Fibroblast of lung (primary cell): ENCODE measurements at places on chromosomes 12 and 14. TPM values are rescaled to one million over a fixed set of nuclear protein-coding genes. Genes with fewer than 3 reads are reported as not detected.
A peak's percentile ranks its signal among the peaks of the same experiment; 100 is the strongest.

GRCh38 chr14:63890553-63890952 is 37.7 kb downstream of the SYNE2 start:
- no peak for DNase-seq

GRCh38 chr12:14995583-14996425 is 23.0 kb downstream of the PDE6H start:
- peak; percentile 86 for DNase-seq

DNA sequence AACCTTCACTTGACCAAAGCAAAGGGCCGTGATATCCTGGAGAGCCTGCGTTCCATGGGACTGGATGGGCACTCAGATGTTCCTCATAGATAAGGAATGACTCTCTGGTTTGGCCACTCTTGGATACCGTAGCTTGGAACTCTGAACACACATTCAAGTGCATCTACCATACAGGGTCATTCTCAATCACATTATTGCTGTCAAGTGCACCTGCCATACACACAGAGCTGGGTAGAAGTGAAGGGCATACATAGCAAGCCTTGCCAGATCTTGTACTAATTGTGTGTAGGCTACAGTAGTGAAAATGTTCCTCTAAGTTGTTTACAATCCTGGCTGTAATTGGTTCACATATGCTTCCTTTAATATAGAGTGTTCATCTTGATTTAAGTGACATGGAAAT is 58.3 kb downstream of the PELI2 start:
- no peak for DNase-seq

- no peak for DNase-seq
Observed at GRCh38 chr14:75220156-75220555, 43.7 kb upstream of the TMED10 start.

DNA sequence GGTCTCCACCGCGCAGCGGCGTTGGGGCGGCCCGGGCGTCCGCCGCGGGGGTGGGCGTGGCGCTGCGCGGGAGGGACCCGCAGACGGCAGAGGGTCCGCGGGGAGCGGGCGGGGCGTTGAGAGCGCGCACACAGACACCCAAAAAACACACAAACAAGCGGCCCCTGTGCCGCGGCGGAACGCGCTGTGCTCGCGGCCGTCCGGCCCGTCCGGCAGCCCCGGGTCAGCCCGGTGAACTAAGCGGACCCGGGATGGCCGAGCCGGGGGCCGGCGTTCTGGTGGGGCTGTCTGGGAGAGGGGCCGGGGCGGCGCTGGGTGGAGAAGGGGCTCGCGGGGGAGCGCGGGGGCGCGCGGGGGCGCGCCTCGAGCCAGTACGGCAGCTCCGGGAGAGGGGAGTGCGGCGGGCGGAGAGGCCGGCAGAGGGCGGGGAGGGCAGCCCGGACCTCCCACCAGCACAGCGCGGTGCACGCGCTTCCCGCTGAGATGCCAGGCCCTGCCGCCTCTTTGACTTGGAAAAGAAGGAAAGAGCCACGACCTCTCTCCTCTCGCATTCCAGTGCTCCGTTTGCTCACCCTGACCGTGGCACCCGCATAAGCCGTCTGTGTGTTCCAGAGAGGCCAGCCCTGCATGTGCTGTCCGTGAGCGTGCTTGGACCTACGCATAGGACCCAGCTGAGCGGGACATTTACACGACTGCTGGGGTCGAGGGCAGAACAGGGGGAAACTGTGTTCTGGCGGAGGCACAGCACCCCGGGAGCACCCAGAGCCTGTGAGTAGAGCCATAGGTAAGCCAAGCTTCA is 10.3 kb downstream of the SLC6A12 start:
- DNase-seq = no peak

GRCh38 chr14:33465846-33466700 is 484.8 kb downstream of the EGLN3 start:
- DNase-seq = no peak

DNA sequence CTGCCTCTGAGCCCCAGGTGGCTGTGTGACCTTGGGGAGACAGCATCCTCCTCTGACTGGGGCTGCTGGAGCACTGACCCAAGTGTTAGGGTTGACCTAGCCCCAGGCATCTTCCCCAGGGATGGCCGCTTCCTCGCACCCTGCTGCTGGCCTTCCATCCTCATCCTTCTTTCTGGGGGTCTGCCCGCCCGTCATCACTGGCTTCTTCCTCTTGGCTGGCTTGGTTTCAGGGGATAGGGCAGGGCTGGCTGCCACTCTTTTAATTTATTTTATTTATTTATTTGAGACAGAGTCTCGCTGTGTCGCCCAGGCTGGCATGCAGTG is 3.5 kb downstream of the TEDC1 start:
- DNase-seq = no peak

DNA sequence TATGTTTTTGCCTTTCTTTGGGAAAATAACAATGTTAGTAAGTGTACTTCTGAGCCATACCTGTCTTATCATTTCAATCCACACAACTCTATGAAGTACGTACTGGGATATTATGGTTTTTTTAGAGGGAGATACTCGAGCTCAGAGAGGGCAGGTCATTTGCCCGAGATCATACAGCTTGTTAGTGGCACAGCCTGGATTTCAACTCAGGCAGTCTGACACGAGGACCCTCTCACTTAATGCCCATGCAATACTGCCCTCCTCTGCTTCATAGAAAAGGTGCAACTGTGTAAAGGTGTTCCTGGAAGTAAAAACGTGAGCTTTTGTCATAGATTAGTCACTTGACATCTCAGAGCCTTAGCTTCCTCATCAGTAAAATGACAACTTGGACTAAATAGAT is 128.0 kb downstream of the NDUFA12 start:
- DNase-seq = no peak

GRCh38 chr14:90545966-90546751 is 149.3 kb downstream of the CALM1 start:
- DNase-seq = no peak

DNA sequence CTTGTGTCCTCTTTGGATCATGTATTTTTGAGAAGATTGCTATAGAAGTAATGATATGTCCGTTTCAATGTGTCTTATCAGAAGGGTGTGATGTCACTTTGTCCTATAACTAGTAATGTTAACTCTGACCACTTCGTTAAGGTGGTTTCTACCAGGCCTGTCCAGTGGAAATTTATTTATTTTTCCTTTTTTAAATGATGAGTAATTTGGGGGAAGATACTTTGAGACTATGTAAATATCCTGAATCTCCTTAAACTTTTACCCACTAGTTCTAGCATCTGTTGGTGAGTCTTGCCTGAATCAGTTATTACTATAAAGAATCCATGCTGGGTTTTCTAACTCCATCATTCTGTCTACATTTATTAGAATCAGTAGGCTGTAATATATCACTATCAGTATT is 15.3 kb downstream of the EP400 start:
- peak; percentile 11 for DNase-seq

- DNase-seq = no peak
Observed at GRCh38 chr12:123967121-123967586, 5.5 kb downstream of the CCDC92 start.

DNA sequence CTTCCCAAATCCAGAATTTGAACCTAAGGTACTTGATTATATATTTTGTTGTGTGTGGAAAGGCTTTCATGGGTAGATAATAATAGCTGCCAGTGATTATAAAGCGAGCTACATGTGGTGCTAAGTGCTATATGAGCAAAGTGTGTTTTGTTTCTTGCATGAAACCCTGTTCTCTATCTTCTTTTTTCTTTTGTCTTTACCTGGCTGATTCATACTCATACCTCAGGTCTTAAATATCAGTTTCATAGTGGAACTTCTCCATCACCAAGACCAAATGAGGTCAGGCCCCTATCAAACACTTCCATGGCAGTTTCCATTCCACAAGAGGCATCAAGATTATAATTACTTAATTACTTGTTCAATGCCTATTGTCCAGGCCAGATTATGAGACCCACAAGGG is 6.9 kb downstream of the MAP3K9 start:
- no peak for DNase-seq

DNA sequence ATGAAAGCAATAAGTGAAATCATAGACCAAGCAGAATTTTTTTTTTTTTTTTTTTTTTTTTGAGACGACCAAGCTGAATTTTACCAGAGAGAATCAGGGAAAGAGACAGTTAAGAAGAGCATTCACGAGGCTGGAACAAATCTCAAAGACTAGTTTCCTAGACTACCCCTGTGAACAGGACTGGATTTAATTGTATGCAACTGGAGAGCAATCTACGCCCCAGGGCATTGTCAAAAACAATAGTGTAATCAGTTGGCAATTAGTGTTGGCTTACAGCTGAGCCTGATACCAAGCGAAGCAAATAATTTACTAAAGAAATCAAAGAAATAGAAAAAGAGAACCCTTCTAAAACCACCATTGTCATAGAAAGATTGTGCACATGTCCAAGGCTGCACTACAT is 232.9 kb upstream of the CPNE8 start:
- no peak for DNase-seq

DNA sequence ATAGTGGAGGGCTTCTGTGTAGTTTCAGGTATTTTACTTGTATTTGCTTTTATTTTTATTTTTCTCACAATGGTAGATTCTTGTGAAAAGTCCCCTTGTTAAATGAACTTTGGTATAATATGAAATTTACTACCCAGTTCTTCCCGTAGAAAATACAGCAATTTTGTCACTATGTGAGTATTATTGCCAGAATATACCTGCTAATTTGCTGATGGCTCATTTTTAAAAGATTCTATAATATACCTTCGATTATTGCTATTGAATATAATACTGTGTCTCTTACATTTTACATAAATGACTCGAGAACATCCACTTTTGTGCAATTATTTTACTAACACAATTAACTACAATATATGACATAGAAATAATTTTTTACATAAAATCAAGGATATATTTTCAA is 262.3 kb upstream of the NOVA1 start:
- DNase-seq = no peak

DNA sequence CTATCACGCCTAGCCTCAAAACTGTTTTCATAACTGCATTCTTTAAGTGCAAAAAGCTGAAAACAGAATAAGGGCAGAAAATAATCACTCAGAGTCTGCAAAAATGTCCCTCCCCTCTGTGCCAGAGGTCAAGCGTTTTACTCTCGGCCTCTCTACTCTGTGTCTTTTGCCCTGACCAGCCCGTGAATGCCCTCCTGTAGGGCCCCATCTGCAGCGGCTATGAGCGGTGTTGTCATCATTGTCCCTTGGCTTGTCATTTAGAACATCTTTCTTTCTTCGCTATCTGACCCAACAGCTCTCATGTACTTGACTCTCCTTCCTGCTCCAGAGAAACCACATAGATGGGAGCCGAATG is 21.7 kb downstream of the ELK3 start:
- DNase-seq = no peak

GRCh38 chr12:56948881-56949280 is 8.5 kb downstream of the RDH16 start:
- no peak for DNase-seq

- no peak for DNase-seq
Observed at GRCh38 chr12:52687497-52688385, 7.5 kb upstream of the KRT1 start.

DNA sequence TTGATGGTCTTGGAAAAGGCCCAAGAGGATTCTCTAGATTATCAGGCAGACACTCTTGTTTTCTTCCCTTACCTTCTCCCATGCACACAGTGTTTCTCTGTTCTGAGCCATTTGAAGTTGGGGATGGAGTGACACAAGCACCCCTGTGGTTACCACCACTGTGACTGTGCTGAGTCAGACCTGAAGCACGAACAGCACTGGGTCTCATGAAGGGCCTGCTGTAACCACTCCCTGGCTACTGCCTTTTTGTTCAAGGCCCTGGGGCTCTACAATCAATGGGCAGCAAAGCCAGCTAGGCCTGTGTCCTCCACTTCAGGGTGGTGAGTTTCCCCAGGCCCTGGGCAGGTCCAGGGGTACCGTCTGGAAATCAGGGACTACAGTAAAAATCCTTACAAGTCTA is 65.5 kb downstream of the TSPAN8 start:
- DNase-seq = peak; percentile 44

- DNase-seq = no peak
Observed at GRCh38 chr12:108479364-108480070, 35.6 kb upstream of the FICD start.

DNA sequence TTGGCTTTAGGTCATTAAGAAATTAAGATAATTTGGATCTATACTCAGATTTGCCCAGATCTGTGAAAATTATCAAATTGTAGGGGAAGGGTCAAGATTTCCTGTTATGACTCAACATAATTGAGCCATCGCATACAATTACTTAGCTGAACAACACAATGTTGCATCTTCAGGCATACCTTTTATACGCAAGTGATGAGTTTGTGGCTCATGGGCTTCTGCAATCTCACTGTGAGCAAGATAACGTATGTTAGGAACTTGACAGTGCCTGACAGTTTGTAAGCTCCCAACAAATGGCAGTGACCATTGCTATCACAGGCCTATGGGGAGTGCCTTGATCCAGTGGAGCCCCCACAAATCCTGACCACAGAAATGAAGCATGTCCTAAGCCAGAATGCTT is 199.7 kb downstream of the BCAT1 start:
- no peak for DNase-seq

- DNase-seq = peak; percentile 40
Observed at GRCh38 chr14:63510538-63510937, 32.6 kb downstream of the PPP2R5E start.

DNA sequence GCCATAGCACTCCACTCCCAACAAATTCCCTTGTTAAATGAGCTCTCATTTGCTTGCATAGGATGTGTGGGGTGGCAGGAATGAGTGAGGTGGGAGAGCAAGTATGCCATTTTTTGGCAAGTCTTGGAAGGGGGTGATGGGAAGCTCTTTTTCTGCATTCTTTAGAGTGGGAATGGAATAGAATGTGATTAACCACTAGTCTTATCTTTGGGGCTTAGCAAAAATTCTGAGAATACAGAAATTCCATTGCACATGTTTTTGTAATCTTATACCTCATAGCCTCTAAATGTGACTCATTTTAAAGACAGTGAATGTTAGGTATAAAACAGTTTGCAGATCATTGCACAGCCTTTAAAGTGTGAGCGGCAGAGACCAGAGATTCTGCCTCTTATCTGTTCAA is 28.4 kb upstream of the NEDD1 start:
- DNase-seq = peak; percentile 97

DNA sequence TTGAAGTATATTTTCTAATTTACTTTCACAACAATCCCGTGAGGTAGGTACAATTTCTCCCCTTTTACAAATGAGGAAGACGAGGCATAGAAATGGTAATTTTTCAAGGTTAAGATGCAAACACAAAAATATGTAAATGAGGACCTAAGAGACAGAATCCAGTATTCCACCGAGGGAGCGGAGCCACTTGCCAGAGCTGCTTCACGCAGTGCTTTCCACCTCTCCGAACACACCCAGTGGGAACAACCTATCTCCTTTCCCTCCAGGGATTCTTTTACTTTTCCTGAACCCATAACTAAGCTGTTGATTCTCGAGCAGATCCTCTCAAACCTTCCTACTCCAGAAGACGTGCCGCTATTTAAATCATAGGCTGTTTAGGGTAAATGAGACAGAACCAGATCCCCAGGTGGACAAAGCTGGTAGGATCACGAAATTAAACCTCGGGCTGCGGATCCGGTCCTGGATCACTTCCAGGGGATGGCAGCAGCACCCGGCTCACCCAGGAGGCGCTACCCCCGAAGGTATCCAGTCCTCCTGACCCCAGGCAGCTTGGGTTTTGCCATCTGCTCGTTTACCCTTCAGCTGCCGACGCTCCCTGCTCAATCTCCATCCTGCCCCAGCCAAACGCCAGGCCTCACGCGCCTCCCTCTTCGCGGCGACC is 1.5 kb downstream of the DDHD1 start:
- DNase-seq = peak; percentile 41

The KIF26A gene
- under 0.01 and 2.0 TPM in 2 replicates for total RNA-seq

The FERMT2 gene
- 111 and 128 TPM in 2 replicates for total RNA-seq

The TAS2R7 gene
- total RNA-seq = not detected in 2 replicates

The PPTC7 gene
- 4.9 and 6.9 TPM in 2 replicates for total RNA-seq

The SLC8A3 gene
- under 0.01 TPM in 2 replicates for total RNA-seq

The POU6F1 gene
- 3.3 and 4.8 TPM in 2 replicates for total RNA-seq

The DNAH10 gene
- 0.26 and 0.33 TPM in 2 replicates for total RNA-seq

The RDH12 gene
- total RNA-seq = not detected in 2 replicates

The CPNE6 gene
- not detected in 2 replicates for total RNA-seq

The GDF3 gene
- not detected in 2 replicates for total RNA-seq
